CD4-positive, alpha-beta T cell treated with Interleukin-2 at 100 ng/mL for 4 hours (primary cell): ENCODE measurements at places on chromosomes 5 and 9.
A peak's percentile ranks its signal among the peaks of the same experiment; 100 is the strongest.

DNA sequence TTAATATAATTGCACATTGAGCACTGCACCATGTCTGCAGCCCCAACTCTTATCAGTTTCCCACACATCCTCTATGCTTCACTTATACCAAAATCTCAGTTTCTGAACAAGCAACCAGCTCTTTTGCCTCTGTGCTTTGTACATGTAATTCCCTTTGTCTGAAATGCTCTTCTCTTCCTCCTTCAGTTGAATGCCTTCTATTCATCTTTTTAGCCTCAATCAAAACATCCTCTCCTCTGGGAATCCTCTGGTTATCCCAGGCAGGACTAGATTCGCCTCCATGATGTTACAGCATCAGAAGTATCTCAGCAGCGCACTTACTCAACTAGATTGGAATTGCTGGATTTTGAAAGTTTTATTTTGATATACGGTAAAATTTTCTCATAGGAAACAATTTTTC is 143.3 kb downstream of the GAS1 start:
- DNase-seq: no peak

DNA sequence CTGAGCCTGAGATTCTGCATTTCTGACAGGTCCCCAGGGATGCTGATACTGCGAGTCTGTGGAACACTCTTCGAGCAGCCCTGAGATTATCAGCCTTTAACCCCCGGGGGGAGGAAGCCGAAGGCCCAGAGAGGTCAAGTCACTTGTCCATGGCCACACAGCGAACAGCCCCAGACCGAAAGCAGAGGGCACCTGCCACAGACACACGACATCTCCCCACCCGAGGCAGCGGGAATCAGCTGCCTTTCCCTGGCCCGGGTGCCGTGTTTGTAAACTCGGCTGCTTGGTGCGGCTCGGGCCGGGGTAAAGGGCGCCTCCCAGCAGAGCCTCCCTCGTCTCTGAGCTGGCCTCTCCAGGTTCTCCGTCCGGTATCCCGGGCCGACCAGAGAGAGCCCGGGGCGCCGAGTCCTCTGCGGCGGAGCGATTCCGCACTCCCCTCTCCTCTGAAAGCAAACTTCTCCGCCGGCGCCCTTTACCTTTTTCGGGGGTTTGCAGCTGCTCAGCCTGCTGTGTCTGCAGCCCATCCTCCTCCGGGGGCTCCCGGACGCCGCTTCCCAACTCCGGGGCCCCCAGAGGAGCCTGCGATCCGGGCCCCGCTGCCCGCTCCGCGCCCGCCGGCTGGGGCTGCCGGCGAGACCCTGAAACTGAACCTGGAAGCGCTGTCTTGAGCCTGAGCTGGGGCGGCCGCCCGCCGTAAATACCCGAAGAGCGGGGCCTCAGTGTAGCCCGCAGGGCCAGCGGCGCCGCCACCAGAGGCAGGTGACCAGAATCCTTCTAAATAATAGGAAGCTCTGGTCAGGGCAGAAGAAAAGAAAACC is at the start of gene CCDC69:
Gene CCDC69 (minus strand): TSS at position 646 of the 818 bp plus-strand sequence. CDS start 122 bp downstream, at position 524.
- DNase-seq: peak; percentile 59

GRCh38 chr9:71519098-71519696 is 249.1 kb downstream of the CEMIP2 start:
- no peak for DNase-seq

DNA sequence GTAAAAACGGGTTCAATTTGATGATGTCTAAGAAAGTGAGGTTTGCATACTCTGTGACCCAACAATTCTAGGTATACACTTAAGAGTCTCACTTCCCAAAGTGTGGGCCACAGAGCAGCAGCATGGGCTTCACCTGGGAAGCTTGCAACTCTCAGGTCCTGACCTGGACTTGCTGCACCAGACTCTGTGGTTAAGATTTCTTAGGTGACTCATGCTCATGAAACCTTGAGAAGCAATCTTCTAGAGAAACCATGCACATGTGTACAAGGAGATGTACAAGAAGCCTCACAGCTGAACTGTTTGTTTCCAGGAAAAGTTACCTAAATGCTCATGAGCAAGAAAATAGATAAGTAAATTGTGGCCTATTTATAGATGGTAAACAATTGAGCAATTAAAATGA is 30.0 kb downstream of the DNAJC21 start:
- peak; percentile 17 for DNase-seq

GRCh38 chr5:124581738-124582560 is 164.5 kb downstream of the ZNF608 start:
- DNase-seq: no peak

GRCh38 chr9:96519095-96519494 is 69.1 kb downstream of the HABP4 start:
- DNase-seq: no peak

DNA sequence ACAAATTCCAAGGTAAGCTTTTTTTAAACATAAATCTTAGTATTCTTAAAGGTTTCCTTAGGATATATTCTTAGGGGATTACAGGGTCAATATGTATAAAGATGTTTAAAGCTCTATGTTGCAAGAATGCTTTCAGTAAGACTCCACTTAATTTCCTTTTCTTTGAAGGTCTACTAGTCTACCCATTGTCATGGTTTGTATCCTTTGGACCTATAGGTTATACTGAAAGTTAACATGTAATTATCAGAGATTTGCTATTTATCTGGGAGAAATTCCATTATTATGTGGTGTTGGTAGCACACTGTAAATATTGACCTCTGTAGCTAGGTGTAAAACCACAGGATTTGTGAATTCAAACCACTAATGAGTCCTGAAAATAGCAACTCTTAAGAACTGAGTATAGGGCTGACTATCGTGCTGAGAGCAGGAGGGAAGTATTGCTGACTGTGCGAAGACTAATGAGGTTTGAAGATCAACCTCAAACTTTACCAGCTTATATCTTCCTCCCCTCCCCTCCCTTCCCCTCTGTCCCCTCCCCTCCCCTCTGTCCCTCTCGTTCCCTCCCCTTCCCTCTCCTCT is 85.6 kb downstream of the GADD45G start:
- peak; percentile 16 for DNase-seq

- DNase-seq: peak; percentile 2
Observed at GRCh38 chr9:68546596-68547390, 6.1 kb upstream of the TMEM252 start.

DNA sequence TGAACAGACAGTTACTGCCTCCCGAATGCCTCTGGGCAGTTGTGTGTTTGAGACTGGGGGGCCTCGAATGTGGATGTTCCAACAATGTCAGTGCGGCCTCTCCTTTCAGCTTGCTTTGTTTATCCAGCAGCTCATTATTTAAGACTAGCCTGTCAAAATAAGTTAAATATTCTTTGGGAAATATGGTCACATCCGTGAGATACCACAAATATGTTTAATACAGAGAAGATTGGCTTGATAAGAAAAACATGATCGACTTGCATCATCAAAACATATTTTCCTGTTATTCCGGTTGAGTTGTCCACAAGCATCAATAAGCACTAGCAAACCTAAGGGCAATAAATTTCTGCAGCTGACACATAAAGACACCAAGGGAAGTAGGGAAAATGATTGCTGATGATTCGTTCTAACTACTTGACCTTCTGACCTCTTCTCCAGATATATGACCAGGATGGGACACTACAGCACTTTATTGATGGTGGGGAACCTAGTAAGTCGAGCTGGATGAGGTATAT is 66.5 kb downstream of the PRDM6 start:
- no peak for DNase-seq

GRCh38 chr9:94809778-94810177 is 83.3 kb downstream of the AOPEP start:
- DNase-seq: no peak

DNA sequence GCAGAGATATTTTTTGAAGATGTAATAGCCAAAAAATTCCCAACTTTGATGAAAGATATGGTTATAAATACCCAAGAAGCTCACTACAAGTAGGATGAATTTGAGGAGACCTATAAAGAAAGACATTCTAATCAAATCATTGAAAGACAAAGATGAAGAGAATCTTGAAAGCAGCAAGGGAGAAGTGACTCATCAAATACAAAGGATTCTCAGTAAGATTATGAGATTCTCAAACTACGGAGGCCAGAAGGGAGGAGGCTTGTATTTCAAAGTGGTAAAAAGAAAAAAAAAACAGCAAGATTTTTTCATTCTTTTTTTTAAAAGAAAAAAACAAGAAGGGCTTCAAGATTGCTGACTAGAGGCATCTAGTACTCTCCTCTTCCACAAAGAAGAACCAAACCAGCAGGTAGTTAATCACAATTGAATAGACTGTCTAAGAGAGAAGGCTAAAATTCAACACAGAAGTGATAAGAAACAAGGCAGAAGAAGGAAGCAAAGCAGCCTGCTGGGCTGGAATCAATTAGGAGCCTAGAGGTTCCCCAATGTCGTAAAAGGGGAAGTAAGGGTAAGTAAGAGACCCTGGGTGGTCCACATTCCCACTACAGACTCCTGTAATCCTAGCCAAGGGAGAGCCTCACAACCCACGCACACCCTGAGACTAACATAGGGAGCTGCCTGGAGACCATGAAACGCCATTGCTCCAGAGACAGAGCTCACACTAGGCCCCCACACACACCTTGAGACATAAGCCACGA is 59.1 kb upstream of the NIPAL4 start:
- DNase-seq: no peak

DNA sequence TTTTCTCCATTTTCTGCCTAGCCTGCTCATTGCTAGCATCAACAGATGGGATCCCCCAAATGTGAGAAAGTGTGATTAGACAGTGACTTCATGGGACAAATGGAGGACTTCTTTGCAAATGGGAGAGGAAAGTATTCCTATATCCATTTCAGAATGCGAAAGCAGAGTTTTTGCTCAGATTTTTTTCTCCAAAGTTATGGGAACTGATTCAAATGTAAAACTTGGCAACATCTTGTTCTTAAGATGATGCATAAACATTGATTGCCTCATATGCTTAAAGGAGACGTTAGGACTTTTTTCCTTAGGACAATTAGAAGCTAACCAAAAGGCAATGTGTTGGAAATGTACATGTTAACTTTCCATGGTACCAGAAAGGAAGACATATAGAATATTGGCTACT is 704.3 kb upstream of the ZNF608 start:
- no peak for DNase-seq

DNA sequence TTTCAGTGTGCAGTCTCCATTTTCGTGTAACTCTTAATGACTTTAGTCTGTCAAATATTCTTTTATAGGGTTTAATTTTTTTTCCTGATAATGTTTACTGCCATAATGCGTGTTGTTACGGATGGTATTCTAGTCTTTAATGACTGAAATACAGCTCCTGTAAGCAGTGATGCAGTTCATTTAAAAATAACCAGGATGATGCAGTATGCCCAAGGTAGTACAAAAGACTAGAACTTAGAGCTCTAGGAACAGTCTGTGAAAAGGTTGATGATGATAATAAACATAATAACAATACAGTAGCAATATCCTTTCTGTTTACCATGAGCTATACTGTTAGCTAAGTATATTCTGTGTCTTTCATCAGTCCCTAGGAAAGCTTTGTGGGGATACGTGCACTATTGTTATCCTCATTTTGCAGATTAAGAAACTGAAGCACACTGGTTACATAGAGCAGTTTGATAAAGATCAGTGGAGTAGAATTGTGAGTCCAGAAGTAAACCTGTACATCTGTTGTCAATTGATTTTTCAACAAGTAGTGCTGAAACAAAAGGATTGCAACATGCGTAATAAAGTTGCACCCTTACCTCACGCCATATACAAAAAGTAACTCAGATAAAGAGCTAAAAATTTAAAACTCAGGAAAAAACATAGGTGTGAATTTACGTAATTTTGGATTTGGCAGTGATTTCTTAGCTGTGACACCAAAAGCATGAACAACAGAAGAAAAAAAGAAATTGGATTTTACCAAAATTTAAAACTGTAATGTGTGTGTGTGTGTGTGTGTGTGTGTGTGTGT is 64.5 kb downstream of the MTREX start:
- DNase-seq: no peak

DNA sequence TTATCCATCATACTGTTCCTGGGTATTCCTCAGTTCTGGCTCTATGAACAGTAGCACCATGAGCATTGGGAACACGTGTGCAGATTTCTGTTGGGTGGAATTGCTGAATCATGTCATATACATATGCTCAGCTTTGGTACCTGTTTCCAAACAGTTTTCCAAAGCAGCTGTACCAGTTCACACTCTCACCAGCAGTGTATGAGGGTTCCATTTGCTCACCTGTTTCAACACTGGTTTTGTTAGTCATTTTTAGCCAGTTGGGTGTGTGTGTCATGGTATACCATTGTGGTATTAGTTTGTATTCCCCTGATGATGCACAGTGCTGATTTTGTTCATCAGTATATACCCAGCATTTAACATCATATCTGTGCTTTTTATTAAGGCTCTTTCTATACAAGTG is 56.7 kb upstream of the ECM2 start:
- no peak for DNase-seq

GRCh38 chr5:113480243-113480642 is 8.0 kb downstream of the MCC start:
- no peak for DNase-seq
